Spleen (tissue), 13 donors: ENCODE measurements at places on chromosomes 2 and 18.

GRCh38 chr2:119255760-119256581 lies 32.3 kb downstream of the STEAP3 start:
- DNase-seq = no peak
- H3K27ac ChIP-seq = no peak overlapping the region
- no peaks in the 10 kb centered on the region for H3K4me1 ChIP-seq
- H3K27me3 ChIP-seq = no peaks in the 10 kb centered on the region
- no peak overlapping the region for H3K4me3 ChIP-seq

DNA sequence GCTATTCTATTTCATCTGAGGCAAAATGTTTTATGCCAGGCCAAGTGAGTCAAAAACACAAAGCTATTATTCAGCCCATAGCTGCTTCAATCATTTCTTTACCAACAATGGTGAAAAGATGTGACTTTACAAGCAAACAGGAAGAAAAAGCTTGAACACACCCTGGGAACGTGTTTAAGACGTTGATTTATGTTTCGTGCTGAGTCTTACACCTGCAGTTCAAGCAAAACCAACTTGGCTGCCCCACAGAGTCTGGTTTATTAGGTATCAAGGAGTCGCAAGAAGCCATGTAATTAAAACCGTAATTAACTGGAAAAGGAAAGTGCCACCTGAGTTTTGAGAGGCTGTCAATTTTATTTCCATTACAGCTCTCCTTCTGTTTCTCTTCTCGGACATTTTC lies 295.5 kb downstream of the MEIS1 start:
- no peaks in the 10 kb centered on the region for H3K27me3 ChIP-seq
- no peaks in the 10 kb centered on the region for H3K36me3 ChIP-seq
- no peak overlapping the region for H3K27ac ChIP-seq
- no peaks in the 10 kb centered on the region for H3K4me1 ChIP-seq
- no peak for DNase-seq
- H3K4me3 ChIP-seq = no peak overlapping the region

DNA sequence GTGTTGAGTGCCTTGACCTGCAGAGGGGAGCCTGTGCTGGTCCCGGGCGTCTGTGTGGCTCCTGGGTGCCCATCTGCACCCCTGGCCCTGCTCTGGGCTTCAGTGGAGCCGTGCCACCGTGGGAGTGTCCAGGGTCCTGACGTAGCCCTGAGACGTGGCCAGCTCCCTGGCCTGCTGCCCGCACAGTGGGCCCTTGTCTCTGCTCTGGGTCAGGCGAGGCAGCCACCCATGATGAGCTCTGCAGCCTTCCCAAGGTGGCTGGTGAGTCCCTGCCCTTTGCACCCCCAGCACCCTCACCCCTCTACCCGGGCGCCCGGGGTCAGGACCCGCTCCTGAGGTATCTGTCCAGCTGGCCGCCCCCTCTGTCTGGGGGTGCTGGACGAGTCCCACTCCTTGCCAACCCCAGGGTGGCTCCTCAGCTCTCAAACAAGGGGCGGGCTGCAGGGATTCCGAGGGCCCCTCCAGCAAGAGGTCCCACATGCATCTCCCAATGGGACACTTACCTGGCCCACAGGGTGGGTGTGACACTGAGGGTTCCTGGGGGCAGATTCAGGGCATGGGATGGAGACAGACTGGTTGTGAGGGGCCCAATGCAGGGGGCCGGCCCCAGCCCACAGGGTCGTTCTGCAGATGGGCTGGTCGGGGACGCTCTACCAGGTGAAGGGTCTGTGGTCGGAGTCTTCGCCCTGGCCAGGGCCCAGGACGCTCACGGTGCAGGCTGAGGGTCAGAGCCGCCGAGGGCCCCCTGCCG lies 2.4 kb downstream of the NEU4 start:
- H3K27me3 ChIP-seq = peaks cover 60% of the 10 kb centered on the region
- no peak for DNase-seq
- H3K4me3 ChIP-seq = no peak overlapping the region
- H3K36me3 ChIP-seq = no peaks in the 10 kb centered on the region
- H3K4me1 ChIP-seq = peaks cover 14% of the 10 kb centered on the region

GRCh38 chr2:65527451-65528240 lies 95.2 kb upstream of the SPRED2 start:
- no peak overlapping the region for H3K4me3 ChIP-seq
- H3K36me3 ChIP-seq = no peaks in the 10 kb centered on the region
- H3K4me1 ChIP-seq = no peaks in the 10 kb centered on the region
- no peak overlapping the region for H3K27ac ChIP-seq
- no peak for DNase-seq

- peak overlapping the region; percentile 30 for H3K27ac ChIP-seq
- DNase-seq = no peak
- H3K27me3 ChIP-seq = no peaks in the 10 kb centered on the region
- H3K4me3 ChIP-seq = no peak overlapping the region
Observed at GRCh38 chr18:58996131-58996641, 131.5 kb downstream of the ZNF532 start.

- DNase-seq = no peak
- H3K27me3 ChIP-seq = no peaks in the 10 kb centered on the region
- H3K27ac ChIP-seq = no peak overlapping the region
Observed at GRCh38 chr2:190482451-190482850, 52.1 kb downstream of the NEMP2 start.

DNA sequence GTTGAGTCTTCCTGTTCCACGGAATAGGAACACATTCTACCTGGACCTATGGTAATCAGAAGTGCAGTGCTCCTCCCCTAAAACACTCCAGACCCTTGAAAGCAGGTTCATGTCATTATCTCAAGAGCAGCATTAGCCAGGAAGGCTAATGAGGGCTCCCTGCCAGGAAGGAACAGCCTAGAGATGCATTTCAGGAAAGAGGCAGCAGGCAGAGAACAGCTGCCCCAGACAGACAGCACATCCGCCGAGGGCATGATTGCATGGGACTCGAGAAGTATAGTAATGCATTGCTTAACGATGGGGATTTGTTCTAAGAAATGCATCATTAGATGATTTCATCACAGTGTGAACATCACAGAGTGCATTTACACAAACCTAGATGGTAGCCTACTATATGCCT lies 171.5 kb downstream of the ALK start:
- no peak overlapping the region for H3K27ac ChIP-seq
- no peak for DNase-seq
- no peaks in the 10 kb centered on the region for H3K36me3 ChIP-seq
- H3K27me3 ChIP-seq = no peaks in the 10 kb centered on the region

DNA sequence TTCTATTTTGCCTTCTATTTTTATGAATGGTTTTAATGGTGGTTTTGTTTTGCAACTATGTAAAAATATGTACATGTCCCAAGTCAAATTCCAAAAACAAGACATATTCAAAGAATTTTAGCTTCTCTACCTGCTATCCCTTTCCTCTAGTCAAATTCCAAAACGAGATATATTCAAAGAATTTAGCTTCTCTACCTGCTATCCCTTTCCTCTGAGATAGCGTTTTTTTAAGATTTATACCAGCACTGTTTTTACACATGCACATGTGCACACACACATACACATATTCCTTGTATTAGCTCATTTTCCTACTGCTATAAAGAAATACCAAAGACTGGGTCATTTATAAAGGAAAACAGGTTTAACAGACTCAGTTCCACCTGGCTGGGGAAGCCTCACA lies 199.1 kb upstream of the ARL4C start:
- no peak overlapping the region for H3K27ac ChIP-seq
- H3K27me3 ChIP-seq = no peaks in the 10 kb centered on the region
- H3K4me3 ChIP-seq = no peak overlapping the region
- DNase-seq = no peak
- no peaks in the 10 kb centered on the region for H3K36me3 ChIP-seq

- no peak overlapping the region for H3K27ac ChIP-seq
- DNase-seq = no peak
- H3K4me3 ChIP-seq = no peak overlapping the region
- no peaks in the 10 kb centered on the region for H3K36me3 ChIP-seq
Observed at GRCh38 chr18:39172695-39173421, 1607.3 kb upstream of the CELF4 start.

DNA sequence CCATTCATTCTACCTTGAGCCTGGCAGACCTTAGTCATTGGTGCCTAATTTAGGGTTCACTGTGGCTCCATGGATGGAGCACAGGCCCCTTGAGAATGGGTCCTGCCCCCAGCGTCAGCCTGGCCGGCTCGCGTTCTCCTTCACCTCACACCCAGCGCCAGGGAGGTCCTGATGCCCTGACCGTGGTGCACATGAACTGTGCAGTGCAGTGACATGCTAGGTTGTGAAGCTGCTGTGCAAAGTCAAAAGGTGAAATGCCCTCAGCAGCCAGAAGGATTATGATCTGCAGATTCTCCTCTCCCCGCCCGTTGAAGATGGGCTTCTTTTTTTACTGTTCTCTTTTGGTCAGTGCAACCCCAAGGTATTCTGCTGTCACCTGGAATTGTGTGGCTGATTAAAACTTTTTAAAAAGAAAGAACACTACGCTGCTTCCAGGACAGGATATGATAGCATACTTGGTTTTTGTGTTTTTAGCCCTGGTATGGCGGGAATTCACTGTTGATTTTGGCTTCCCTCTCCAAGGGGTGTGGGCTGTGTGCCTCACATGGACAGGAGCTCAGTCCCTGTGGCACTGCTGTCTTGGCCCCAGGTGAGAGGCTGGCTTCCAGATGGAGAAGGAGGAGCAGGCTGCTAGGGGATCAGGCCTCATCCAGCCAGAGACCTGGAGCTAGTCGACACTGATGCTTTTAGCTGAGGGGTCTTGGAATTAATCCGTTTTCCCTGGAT lies 49.4 kb upstream of the MCFD2 start:
- peak overlapping the region; percentile 9 for H3K27ac ChIP-seq
- H3K36me3 ChIP-seq = no peaks in the 10 kb centered on the region
- H3K4me3 ChIP-seq = no peak overlapping the region
- DNase-seq = no peak

GRCh38 chr2:195575879-195576401 lies 81.1 kb upstream of the SLC39A10 start:
- H3K36me3 ChIP-seq = no peaks in the 10 kb centered on the region
- H3K4me1 ChIP-seq = peaks cover 48% of the 10 kb centered on the region
- H3K4me3 ChIP-seq = no peak overlapping the region
- H3K27ac ChIP-seq = peak overlapping the region; percentile 42

DNA sequence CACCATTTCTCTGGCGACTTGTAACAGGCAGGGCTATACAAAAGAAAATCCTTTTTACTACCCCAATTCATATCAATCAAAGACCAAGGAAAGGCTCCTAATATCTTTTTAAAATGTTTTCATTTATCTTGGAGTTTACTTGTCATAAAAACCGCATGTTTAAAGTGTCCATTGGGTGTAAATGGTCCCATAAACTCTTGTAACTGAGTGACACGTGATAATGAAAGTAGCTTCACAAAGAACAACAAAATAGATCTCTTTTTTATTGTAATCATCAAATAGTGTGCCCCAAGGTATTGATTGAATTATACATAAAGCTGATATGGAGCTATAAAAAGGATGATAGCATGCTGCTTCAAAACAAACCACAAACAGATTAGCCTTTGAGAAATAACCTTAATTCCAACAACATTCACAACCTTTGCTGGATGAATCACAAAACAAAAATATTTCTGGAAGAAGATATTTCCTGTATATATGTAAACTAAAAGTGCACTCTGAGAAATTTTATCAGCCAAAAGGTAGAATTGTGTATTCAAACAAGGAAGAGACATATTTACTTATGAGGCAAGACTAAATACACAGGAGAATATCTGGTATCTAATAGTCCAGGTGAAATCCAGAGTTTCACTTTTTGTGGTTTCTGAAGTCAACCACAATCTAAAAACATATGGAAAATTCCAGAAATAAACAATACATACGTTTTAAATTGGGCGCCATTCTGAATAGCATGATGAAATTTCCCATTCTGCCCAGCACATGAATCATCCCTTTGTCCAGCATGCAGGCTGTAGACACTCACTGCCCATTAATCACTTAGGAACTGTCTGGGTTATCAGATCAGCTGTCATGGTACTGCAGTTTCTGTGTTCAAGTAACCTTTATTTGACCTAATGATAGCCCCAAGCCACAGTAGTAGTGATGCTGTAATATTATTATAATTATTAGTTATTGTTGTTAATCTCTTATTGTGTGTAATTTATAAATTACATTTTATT lies 237.5 kb downstream of the PIK3C3 start:
- H3K27me3 ChIP-seq = no peaks in the 10 kb centered on the region
- no peak for DNase-seq
- no peak overlapping the region for H3K4me3 ChIP-seq
- H3K27ac ChIP-seq = no peak overlapping the region

DNA sequence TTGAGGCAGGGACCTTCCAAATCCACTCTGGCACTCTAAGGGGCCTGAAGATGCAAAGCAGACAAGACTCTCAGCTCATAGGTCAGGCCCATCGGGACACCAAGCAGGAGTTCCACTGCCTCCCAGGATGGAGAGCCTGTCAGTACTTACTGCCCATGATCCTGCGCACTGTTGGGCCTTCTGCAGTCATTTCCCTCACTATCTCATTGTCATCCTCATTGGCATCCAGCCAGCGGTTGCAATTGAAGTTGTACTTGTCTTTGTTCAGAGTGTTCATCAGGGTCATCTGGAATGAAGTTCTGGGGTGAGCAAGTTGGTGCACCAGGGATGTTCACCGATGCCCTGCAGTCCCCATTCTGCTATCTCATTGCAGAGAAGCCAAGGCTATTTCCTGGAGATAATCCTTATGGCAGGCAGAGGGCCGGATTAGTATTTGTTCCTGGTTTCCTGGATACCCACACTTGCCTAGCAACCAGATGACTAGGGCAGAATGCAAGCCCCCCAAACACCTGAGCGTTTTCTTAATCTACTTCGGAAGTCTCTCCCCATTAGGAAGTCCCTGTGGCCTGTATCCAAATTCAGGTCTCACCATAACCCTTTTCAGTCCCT lies 65.1 kb downstream of the LOXHD1 start:
- H3K4me1 ChIP-seq = no peaks in the 10 kb centered on the region
- H3K27ac ChIP-seq = peak overlapping the region; percentile 7
- no peak for DNase-seq
- H3K27me3 ChIP-seq = no peaks in the 10 kb centered on the region
- H3K4me3 ChIP-seq = no peak overlapping the region

- no peak overlapping the region for H3K27ac ChIP-seq
- no peak for DNase-seq
- no peak overlapping the region for H3K4me3 ChIP-seq
- peaks cover 10% of the 10 kb centered on the region for H3K4me1 ChIP-seq
- H3K27me3 ChIP-seq = no peaks in the 10 kb centered on the region
Observed at GRCh38 chr2:85475799-85476490, 57.4 kb downstream of the SH2D6 start.

DNA sequence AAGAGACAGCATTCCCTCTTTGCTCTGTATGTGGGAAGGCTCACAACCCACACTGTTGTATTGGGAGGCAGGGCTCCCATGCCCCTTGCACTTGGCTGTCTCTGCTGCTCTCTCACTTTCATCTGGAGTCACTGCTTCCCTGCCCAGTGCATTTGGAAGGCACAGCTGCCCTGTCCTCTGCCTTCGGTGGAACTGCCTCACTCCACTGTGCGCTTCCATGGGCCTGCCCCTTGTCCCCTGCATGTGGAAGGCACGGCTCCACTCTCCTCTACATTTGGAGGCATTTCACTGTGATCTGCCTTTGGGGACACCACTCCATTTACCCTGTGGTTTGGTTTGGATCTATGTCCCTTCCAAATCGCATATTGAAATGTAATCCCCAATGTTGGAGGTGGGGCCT lies 9.1 kb upstream of the PROM2 start:
- H3K4me3 ChIP-seq = no peak overlapping the region
- H3K4me1 ChIP-seq = no peaks in the 10 kb centered on the region
- DNase-seq = peak; percentile 49
- H3K27ac ChIP-seq = no peak overlapping the region
- H3K36me3 ChIP-seq = no peaks in the 10 kb centered on the region

- no peak overlapping the region for H3K4me3 ChIP-seq
- no peaks in the 10 kb centered on the region for H3K36me3 ChIP-seq
- peak overlapping the region; percentile 57 for H3K27ac ChIP-seq
- no peak for DNase-seq
- peaks cover 10% of the 10 kb centered on the region for H3K4me1 ChIP-seq
- H3K27me3 ChIP-seq = no peaks in the 10 kb centered on the region
Observed at GRCh38 chr2:39469807-39470206, 32.7 kb upstream of the MAP4K3 start.
